ENCODE measurements at places on chromosomes 2 and 18. TPM values are rescaled to one million over a fixed set of nuclear protein-coding genes. Genes with fewer than 3 reads are reported as not detected.

GRCh38 chr18:907885-908757 lies 3.5 kb downstream of the ADCYAP1 start:
- no peak for DNase-seq

DNA sequence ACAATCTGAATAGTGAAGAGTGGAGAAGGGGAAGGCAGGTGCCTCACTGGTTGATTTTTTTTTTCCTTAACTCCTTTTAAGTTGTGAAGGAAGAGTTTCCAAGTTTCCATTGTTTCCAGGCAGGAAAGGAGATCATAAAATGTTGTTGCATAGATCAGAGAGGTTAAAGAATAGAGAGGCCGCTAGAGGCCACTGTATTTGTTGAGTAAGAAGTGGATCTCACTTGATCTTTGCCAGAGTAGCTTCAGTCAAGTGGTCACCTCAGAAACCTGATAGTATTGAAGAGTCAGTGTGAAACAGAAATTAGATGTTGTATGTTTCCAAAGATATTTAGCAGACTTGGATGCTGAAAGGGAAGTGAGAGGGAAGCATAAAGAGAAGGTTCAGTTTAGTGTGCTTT lies 17.6 kb downstream of the CTNNA2 start:
- no peak for DNase-seq

GRCh38 chr2:9110893-9111569 lies 95.6 kb upstream of the ASAP2 start:
- no peak for DNase-seq

DNA sequence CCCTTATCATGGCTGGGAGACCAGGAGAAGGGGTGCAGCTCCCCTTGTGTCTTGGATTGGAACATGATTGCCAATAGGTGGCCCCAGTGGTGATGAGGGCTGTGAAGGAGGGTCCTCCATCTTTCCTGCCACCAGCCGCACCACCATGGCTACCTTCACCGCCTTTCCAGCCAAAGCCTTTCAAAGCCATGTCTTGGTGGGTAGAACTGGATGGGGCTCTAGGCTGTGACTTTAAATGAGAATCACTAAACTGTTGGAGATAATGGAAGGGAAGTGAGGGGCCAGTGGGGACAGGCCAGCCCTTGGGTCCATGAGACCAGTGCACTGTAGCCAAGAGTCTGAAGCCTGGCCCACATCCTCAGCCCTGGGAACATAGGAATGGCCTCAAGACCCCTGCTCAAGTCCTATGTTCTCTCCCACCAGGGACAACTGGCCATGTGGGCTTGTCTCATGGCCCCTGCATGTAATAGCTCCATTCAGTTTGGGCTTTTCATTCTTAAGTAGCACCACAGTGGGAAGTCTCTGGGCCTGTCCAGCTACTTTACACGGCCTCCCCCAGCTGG lies 345.7 kb downstream of the DYSF start:
- no peak for DNase-seq

The CENPA gene
- 1.5 TPM for total RNA-seq

DNA sequence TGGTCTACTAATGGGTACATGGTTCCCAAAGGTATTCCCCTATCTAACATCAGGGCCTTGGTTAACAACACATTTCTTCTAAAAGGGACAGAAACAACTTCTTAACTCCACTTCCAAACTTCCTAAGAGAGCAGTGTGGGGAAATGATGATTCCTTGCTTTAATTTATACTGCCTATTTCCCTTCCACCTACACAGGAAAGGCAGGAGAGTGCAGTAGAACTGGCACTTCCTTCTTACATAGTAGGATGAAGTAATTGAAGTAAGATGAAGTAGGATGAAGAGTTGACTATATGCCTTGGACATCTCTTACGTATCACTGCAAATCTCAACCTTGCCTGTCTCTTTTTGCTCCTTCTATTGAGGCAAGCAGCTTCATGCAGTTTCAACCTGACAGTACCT lies 54.7 kb downstream of the CD28 start:
- DNase-seq, result no peak

DNA sequence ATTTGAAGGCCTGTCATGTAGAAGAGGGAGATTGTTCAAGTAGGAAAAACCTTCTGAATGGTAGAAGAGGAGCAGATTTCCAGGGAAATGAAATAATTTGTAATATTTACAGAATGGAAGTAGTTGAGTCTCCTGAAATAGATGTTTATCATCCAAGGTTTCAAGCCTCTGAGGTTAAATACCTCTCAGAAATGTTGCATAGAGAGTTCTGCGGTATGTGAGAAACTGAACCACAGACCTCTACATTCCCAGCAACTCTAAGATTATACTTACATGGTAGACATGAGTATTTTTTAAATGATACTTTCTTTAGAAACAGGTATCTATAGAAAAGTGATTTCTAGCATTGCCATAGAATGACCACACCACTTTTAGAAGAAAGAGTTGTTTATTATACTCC lies 379.8 kb upstream of the FANCL start:
- DNase-seq, result no peak

- DNase-seq, result no peak
These were observed 167.6 kb upstream of the ACAA2 start for GRCh38 chr18:49980896-49981295.

- DNase-seq, result no peak
These were observed 101.4 kb downstream of the CCDC85A start for GRCh38 chr2:56285224-56285623.

DNA sequence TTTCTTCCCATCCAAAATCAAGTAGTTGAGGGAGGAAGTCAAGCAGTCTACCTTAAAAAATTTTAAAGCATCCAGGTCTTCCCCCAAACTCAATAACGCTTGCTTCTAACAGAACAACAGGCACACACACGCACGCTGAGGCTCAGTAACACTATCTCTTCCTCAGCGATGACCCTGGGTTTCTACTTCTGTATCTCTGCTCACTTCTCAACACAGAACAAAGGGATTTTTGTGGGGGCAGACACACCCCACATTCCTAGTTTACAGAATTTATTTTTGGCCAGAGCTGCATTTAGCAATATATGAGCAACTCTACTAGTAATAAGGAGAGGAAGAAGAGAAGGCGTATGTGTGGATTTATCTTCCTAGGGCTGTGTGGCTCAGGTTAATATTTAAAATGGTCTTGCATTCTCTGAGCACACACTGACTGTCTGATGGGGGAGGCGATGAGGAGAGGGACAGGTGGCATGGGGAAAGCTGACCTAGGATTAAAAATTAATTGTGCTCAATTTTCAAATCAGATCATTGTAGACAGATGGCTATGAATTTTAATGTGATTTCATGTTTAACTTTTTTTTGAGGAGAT lies 71.3 kb upstream of the PPM1B start:
- DNase-seq, result no peak

- DNase-seq, result no peak
These were observed 100.6 kb downstream of the CMPK2 start for GRCh38 chr2:6764968-6765723.

GRCh38 chr2:171316220-171316619 lies 117.6 kb downstream of the METTL8 start:
- DNase-seq, result no peak

The ABCG8 gene
- 0.53 TPM for total RNA-seq

The NCKAP5 gene
- 5.8 TPM for total RNA-seq

DNA sequence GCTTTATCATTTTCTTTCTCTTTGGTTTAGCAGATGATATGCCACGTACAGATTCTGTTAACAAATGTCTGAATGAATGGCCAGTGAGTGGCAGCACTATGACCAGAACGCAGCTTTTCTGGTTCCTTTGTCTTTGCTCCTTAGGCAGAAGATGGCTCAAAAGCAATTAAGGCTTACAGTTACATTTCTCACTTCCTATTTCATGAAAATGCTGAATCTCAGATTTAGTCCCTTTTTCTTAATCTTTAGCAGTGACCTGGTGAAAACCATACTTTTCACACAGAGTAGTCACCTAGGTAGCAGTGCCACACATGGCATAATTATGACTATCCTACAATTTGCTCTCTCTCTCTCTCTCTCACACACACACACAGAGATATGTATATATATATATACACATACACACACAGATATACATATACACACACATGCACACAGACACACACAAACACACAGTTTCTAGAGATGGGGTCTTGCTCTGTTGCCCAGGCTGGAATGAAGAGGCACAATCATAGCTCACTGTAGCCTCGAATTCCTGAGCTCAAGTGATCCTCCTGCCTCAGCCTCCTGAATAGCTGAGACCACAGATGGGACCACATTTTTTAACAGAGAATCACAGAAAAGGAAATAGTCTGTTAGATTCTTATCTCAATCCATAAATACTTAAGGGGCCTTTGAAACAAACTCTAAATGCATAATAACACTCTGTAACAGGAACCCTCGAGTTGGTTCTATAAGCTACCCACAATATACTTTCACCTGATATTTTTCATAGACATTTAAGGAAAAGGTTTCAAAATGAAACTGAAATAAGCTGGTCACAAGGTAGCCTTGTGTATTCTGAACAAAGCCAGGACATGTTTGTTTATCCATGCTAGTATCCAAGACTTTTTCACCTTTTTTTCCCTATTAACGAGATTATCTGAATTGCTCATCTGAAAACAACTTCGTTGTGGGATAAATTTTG lies 11.6 kb downstream of the PDE6D start:
- DNase-seq, result no peak

The IL1RL1 gene
- total RNA-seq, result 3.8 TPM

The COBLL1 gene
- 25.5 TPM for total RNA-seq

DNA sequence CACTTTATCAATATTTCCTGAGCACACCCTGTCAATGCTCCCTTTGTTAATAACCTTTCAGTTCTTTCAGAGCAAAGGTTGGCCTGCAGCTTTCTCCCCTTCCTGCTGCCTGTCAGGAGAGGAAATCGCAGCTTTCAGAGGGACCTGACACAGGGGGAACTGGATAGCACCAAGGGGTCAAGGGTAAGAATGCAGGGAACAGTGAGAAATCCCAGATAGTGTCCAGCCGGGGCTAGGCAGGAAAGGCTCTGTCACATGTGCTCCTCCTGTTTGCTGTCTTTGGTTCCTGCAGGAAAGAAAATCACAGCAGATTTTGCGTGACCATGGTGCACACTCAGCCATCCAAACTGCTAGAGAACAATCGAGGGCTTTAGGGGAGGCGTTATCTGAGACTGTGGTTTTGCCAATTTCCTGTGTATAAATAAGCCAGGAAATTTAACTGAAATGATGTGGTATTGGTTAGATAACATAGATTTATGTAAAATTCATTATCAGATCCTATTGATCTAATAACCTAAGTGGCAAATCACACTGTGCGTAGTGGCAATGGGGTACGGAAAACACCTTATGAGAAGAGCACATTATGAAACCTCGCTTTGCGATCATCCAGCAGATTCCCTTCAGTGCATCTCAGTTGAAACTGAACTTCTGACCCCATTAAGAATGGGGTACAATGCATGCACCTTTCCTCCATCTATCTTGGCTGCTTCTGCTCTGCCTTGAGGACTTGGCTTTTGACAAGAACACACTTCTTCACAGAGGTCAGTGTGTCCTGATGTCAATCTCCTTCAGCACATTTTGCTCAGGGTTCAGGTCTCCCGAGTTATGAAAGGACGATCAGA lies 178.0 kb downstream of the ICOS start:
- DNase-seq, result no peak

The TMSB10 gene
- total RNA-seq, result 2,331 TPM

DNA sequence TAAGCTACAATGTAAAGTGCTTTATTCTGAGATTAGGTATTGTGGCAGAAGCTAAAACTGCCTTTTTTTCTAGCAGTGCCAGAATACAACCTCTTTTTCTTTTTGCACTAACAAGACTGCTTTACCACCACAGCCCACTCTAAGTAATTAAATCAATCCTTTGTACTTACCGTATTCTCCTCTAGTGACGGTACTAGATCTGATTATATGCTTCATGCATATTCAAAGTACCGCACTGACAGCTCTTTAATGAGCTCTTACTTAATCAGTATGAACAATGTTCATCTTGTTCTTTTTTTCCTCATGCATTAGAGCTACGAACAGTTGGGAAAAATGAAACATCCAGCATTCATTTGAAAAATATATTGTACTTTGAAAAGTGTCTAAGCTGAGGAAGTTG lies 16.1 kb upstream of the OTX1 start:
- DNase-seq, result no peak

DNA sequence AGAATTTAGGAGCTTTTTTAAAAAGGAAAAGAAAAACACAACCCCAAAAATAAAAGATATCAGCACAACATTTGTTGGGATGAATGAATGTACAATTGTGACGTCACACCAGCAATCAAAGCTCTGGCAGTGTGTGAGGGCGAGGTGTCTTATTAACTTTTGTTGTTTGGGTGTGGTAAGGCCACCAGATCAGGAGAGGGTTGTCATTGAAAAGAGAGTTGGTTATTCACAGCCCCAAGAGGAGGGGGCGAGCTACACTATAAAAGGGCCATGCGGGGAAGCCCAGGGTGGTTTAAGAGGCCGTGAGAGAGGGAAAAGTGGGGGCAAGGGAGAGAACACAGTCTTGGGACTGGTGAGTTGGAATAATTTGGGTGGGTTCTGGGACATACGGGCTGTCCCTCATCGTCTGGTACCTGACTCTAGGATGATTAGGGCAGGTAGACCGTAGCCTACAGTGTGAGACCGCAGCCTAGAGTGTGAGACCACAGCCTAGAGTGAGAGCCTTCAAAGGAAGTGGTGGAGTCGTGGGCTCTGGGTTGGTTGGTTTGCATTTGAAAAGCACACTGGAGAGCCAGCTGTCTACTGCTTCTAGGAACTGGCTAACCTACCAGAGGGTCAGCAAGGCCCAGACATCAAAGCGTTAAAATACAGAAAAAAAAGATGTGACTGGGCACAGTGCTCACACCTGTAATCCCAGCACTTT lies 128.4 kb downstream of the INO80D start:
- peak; percentile 58 for DNase-seq

GRCh38 chr2:129354631-129355030 lies 624.8 kb upstream of the RAB6C start:
- no peak for DNase-seq

DNA sequence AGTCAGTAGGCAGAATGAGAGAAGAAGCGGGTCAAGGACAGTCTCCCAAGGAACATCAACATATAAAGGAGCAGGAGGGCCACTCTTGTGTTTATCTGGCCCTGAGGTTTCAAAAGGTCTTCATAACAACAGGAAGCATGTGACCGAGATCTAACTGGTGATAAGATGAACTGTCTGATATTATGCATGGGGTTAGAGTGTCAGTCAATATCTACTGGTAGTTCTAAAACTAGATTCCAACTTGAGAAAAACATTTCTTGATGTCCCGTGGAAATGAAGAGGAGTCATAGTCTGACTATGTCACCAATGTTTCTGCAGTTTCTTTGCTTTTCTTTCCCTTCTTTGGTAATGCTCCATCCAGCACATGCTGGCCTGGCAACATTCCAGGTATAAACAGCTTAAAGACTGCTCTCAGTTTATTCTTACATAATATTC lies 77.5 kb upstream of the ITPRID2 start:
- no peak for DNase-seq

The NEU2 gene
- not detected for total RNA-seq

DNA sequence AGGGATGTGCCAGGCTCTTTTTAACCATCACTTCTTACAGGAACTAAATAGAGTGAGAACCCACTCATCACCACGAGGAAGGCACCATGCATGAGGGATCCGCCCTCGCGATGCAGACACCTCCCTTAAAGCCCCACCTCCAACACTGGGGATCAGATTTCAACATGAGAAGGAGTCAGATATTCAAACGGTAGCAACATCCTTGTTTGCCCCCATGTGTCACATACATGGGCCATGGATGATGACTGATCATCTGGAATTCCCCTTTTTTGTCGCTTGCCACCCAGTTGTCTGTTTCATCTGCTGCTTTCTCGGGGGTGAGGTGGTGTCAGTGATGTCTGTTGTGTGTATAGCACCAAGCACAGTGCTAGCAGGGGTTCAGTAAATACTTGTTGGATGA lies 57.9 kb downstream of the NCK2 start:
- DNase-seq, result peak; percentile 19

The PLGLB1 gene
- 1.6 TPM for total RNA-seq

Measured in left colon (tissue), 2 donors.